ENCODE measurements at places on chromosomes 4 and X.

GRCh38 chr4:26860922-26861433, 337 bp downstream of the STIM2 start:
- peak; percentile 56 for DNase-seq

GRCh38 chr4:76584241-76585152, 149.5 kb downstream of the SHROOM3 start:
- DNase-seq = no peak

DNA sequence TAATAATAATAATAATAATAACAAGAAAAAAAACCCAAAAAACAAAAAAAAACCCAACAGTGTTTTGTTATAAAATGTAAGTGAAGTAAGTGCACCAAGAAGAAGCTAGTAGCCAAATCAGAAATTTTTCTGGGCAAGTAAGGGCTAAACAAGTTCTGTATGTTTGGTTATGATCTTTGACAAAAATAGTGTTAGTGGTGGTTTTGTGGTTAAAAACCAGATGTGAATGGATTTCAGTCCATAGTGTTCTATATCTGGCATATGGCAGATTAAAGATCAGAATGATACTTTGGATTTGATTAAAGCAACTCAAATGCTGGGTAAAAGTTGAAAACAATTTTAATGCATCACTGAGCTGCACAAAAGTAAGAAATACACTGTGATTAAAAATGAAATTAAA, 116.5 kb upstream of the NDST4 start:
- DNase-seq = no peak

DNA sequence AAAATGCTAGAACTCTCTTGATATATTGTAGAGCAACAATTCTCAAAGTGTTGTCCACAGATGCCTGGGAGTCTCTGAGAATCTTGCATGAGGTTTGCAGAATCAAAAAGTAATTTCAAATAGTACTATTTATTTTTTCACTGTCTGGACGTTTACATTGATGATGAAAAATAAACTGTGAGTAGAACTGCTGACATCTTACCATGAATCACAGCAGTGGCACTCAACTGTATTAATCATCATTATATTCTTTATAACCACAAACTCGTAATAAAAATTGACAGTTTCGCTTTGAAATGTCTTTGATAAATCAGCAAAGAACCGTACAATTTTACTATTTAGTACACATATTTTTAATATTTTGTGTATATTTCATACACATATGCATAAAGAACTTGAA, 94.5 kb downstream of the NAF1 start:
- DNase-seq = no peak

DNA sequence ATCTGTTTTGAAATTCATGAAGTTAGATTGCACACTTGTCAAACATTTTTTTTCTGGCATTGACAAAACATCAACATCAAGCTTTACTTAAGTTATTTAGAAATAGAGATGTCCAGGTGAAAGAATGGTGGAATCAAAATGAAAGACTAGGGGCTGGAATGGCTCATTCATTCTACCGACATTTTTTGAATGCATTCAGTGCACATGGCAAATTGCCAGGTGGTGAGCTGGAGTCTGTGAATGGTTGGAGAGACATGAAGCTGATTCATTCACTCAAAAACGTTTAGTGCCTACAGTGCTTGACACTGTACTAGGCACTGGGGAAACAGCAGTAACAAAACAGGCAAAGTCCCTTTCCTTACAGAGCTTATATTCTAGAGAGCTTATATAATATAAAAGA, 292.4 kb downstream of the PPP1R2C start:
- DNase-seq = no peak

GRCh38 chr4:4320951-4321714, 31.1 kb downstream of the ZBTB49 start:
- no peak for DNase-seq

GRCh38 chrX:114372937-114373336, 210.9 kb upstream of the HTR2C start:
- DNase-seq = no peak

DNA sequence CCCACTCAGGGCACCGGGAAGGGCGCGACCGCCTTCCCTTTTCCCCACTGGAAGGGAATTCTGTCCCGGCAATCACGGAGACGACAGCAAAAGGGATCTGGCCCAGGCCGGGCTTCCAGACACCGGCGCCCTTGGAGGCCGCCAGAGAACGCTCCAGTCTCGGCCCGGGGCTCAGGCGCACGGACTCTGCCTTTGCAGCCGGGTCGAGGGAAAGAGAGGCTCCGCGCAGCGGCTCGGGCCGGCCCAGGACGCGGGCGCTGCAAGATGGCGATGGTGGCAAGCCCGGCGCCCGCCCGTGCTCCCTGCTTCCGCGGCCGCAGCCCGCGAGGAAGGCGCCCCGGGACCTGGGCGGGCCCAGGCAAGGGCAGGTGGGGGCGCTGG, 1.1 kb downstream of the CTBP1 start:
- DNase-seq = no peak

GRCh38 chr4:176751061-176751460, 41.7 kb downstream of the VEGFC start:
- no peak for DNase-seq

GRCh38 chr4:143054971-143055370, 129.7 kb upstream of the USP38 start:
- DNase-seq = no peak

- no peak for DNase-seq
Measured at GRCh38 chr4:90883519-90883918, 756.3 kb downstream of the CCSER1 start.

DNA sequence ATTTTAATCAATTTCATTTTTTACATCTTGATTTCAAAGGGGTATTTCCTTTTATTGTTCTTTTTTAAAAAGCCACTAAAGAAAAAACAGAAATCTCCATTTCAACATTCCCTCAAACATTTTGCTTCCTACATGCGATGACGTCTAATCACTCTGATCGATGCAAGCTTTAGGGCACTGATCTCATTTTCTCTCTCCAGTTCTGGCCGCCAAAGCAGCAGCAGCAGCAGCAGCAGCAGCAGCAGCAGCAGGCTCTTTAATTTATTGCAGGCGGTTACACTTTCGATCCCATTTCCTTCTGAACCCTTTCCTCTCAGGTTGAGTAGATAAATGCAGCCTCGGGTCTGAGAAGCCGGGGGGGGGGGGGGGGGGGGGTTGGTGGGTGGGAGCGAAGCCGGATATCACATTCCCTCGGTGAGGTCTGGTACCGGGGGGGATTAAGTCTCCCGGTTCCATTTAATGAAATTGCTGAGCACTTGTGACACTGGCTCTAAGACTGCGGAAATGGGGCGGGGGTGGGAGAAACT, 3.4 kb upstream of the PCDH7 start:
- no peak for DNase-seq

DNA sequence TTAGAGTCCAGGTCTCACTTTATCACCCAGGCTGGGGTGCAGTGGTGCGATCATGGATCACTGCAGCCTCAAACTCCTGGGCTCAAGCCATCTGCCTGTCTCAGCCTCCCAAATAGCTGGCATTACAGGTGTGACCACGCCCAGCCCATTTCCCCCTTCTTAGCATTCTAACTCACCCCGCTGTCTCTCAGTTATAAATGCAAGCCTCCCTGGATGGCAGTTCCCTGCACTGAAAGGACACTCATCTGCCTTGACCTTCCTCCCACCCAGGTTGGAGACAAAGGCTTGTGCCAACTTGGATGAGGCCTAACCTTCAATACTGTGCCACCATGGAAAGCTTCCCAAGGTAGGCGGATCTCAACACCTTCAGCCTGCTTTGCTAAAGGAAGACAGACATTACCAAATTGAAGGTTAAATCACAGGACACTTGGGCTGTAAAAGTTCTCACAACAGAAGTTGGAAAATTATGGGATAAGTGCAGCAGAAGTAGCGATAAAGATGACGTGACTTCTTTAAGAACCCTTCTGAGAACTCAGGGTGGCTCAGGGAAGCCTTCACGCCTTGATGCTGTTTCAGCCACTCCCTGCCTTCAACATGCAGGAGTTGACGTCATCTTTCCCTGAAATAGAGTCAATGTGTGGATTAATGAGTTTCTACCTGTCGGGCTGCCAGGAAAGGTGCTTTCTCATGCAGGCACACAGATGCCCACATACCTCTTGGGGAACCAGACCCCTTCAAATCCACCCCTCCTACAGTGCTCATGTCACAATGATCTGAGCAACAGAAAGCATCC, 10.6 kb upstream of the GPM6B start:
- DNase-seq = no peak

- no peak for DNase-seq
Measured at GRCh38 chrX:103329991-103330390, at the start of gene TCEAL7. TSS of gene TCEAL7 (plus strand) at chrX:103330239. CDS start at chrX:103331404, 1,165 bp downstream.

- DNase-seq = no peak
Measured at GRCh38 chr4:120754590-120754989, 167.9 kb downstream of the PRDM5 start.

- DNase-seq = no peak
Measured at GRCh38 chrX:119489212-119490074, 21.2 kb downstream of the SLC25A5 start.

DNA sequence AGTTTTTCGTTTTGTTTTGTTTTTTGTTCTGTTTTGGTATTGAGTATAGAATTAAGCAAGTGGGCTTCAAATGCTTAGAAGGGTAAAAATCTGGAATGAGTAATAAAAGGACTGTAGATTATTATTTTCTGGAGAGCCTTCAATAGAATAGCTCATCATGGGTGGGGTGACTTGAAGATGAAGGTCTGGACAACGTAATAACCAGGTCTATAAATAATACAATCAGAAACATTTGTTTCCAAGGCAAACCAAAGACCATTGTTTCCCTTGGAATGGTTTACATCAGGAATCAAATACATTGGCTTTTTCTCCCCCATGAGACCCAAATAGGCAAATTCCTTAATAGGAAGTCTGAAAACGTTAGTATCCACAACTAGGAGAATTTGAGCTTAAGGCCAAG, 721.6 kb downstream of the RPA4 start:
- no peak for DNase-seq

- no peak for DNase-seq
Measured at GRCh38 chr4:183395395-183395794, 49.0 kb upstream of the CDKN2AIP start.

GRCh38 chr4:61067381-61067780, 132.7 kb upstream of the ADGRL3 start:
- DNase-seq = no peak

DNA sequence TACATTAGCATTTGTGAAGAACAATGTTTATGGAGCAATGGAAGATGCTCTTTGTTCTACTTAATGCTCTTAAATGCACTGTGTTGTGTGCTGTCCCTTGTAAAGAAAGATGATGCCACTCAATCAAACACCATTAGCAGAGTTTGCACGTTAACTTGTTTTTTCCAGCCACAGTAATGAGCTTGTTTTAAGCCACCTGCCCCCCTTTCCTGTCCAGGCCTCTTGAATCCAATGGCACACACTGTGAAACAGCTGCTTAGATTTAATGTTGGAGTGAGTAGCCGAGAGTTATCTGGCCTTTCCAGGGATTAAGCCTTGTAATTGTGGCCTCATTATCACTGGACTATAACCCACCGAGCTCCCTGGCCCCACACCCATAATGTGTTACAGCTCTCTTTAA, 86.0 kb downstream of the PAK3 start:
- DNase-seq = no peak

DNA sequence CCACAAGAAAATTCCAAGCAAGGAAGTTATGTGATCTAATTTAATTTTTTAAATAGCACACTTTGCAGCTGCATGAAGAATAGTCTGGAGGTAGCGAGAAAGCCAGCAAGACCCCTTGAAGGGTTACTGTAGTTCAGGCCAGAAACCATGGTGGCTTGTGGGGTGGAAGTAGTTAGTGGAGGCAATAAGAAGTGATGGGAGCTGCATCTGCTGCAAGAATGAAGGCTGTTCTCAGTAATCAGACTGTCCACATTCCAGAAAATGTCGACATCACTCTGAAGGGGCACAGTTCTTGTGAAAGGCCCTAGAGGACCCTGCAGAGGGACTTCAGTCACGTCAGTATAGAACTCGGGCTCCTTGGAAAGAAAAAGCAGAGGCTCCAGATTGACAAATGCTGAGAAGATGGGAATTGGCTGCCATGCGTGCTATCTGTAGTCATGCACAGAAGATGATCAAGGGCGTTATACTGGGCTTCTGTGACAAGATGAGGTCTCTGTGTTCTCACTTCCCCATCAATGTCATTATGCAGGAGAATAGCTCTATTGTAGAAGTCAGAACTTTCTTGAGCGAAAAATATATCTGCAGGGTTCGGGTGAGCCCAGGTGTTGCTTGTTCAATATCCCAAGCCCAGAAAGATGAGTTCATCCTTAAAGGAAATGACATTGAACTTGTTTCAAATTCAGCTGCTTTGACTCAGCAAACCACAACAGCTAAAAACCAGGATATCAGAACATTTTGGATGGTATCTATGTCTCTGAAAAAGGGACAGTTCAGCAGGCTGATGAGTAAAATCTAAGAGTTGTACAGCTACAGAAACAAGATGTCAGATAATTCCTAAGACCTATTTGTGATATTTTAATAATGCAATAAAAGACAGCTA, 254.2 kb downstream of the CBR4 start:
- no peak for DNase-seq

- no peak for DNase-seq
Measured at GRCh38 chr4:4613126-4613465, 71.2 kb upstream of the STX18 start.

GRCh38 chr4:1300466-1301455, 11.1 kb downstream of the MAEA start:
- DNase-seq = peak; percentile 86

- DNase-seq = no peak
Measured at GRCh38 chrX:32893751-32894150, 317.6 kb downstream of the DMD start.

- no peak for DNase-seq
Measured at GRCh38 chr4:151830168-151830567, 69.4 kb upstream of the GATB start.

- DNase-seq = no peak
Measured at GRCh38 chr4:123402121-123402465, 5.5 kb downstream of the SPRY1 start.

- no peak for DNase-seq
Measured at GRCh38 chr4:22692736-22693135, at the start of gene GBA3. TSS of gene GBA3 (plus strand) at chr4:22692937.

DNA sequence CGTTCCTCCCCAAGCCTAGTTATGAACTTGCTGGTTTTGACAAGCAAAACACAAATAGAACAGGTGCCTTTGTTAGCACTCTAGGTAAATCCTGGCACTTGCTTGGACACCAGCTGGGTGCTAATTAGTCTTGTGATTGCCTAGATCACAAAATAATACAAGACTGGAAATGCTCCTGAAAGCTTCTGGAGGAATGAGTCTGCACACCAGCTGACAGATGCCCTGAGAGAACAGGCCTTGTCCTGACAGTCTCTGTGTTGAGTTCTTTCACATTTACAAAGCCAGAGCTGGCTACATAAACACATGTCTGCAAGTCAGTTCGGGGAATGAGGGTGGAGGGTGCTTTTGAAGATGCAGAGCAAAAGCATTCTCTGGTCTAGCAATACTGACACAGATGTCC, 93.8 kb downstream of the ELOVL6 start:
- no peak for DNase-seq

DNA sequence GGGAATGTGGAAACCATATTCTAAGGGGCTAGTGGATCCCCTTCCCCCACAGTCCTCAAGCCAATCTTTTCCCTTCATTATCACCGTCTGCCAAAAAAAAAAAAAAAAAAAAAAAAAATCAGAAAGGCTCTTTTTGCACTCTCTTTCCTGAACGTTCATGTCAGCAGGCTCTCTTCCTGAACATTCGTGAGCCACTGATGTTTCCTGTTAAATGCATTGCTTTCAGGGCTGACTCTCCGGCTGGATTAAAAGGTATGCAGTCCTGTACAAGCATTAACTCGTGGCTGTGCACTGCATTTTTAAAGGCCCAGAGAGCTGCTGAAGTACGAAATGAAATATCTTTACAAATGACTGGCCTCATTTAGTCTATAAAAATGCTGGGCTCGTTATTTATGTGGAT, 34.0 kb upstream of the TSPAN5 start:
- no peak for DNase-seq

Data from CD4-positive, alpha-beta T cell treated with Interleukin-15 for 1 hour (primary cell).